ENCODE measurements at places on chromosomes 6 and 20.

GRCh38 chr20:63145156-63145555, 70.8 kb downstream of the YTHDF1 start:
- no peak for DNase-seq

DNA sequence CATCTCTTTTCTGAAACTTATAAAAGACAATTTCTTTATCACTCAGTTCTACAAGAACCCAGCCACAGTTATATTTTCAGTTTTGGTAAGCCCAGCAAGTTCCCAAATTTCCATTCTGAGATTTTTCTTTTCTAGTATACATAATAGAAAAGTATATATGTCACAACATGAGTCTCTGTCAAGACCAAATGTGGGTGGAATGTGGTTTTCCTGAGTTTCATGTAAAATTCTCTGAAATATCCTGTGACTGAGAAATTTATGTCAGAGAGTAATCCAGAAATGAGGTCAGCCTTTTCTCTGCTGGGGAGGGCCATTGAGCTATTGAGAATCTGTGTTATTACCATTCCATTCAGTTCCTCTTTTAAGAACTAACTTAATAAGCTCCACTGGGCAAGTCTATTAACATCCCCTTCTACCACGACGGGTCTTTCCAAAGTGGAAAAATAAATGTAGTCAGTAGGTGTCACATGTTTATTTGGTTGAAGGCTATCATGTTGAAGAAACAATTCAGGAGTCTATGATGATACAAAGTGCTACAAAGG, 100.7 kb upstream of the HMGN3 start:
- no peak for DNase-seq

GRCh38 chr6:108941859-108942258, 93.6 kb downstream of the ARMC2 start:
- DNase-seq, result no peak

DNA sequence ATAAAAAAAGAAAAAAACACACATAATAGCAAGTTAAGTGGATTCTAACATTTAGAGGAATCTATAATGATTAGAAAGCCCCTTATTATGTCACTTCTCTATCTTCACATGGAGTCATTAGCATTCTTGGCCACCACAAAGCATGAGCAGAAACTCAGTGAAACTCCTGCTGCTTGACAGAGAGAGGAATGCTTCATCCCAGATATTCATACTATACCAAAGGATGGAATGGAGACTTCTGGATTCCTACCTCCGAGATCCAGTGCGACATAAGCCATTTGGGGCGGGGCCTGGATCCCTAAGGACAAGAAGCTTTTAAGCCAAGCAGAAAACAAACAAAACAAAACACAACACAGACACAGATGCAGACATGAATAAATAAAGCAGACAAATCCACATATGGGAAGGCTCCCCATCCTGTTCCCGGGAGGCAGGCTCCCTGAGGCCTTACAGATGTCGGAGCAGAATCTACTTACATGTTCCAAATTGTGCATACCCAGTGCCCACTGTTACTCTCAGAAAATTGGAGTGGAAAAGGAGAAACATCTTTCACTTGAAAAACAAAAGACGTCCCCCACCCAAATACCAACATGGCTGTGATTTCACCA, 727.3 kb downstream of the MAFB start:
- DNase-seq, result no peak

GRCh38 chr20:42656130-42656529, 533.6 kb downstream of the PTPRT start:
- no peak for DNase-seq

GRCh38 chr20:9301129-9302090, 213.0 kb upstream of the LAMP5 start:
- DNase-seq, result no peak

DNA sequence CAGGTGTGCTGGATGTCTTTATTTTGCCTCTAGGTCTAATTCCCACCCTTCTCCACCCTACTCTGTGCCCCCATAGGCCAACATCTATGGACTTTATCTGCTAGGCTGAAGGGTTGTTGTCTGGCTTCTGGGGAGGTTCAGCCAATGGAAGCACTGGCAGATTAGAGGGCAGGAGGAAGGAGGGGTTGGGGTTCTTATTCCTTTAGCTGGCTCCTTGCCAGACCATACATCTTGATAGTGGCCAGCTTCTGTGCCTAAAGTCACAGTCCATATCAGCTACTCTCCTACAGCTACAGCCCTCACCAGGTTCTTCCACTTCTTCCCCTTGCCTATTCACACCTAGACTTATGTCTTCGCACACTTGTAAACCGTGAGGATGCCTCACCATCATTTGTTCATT, 41.1 kb downstream of the ROS1 start:
- DNase-seq, result no peak

GRCh38 chr20:9534025-9534424, 19.6 kb downstream of the LAMP5 start:
- DNase-seq, result no peak

- no peak for DNase-seq
Measured at GRCh38 chr6:135640449-135641111, 143.0 kb upstream of the AHI1 start.

GRCh38 chr6:141421378-141421777, 711.3 kb upstream of the GJE1 start:
- DNase-seq, result no peak

DNA sequence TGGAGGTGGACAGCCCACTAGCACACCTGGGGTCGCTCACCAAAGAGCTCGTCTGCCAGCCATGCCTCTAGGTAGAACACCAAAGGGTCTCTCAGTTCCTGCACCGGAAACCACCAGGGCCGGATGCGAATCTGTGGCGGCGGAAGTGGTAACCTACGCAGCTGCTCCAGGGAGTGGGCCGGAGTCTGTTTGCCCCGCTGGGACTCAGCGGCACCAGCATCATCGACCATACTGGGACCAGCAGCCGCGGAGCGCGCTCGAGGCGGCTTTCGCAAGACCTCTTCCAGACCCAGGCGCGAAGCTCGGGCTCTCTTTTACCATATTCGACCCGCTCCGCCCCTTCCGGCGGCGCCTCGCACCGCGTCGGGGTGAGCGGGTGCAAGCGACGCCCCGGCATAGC, at the start of gene OOEP:
Gene OOEP, minus strand, starts transcription at position 335 of the 400 bp plus-strand sequence. Its CDS starts 105 bp downstream, at position 230.
- no peak for DNase-seq

Data from nephron progenitor cell (in vitro differentiated cells).